ENCODE measurements at places on chromosomes 3 and 15. TPM values are rescaled to one million over a fixed set of nuclear protein-coding genes. Genes with fewer than 3 reads are reported as not detected.

The SCAANT1 gene
- not detected for total RNA-seq

The ACVR2B gene
- total RNA-seq, result 0.74 TPM

The OR5K2 gene
- total RNA-seq, result not detected

The RNF168 gene
- total RNA-seq, result 12.6 TPM

The CPB1 gene
- total RNA-seq, result not detected

The ONECUT1 gene
- total RNA-seq, result 0.10 TPM

The CIB2 gene
- 1.1 TPM for total RNA-seq

The C3orf20 gene
- total RNA-seq, result not detected

The FGD5 gene
- not detected for total RNA-seq

The UQCC5 gene
- 102 TPM for total RNA-seq

The ITGA11 gene
- 0.41 TPM for total RNA-seq

The NAALADL2 gene
- 1.6 TPM for total RNA-seq

The GOLGA6D gene
- total RNA-seq, result not detected

The GRK7 gene
- not detected for total RNA-seq

The DTX3L gene
- total RNA-seq, result 45.9 TPM

The RHCG gene
- total RNA-seq, result not detected

The LRCH3 gene
- total RNA-seq, result 15.9 TPM

The ANKRD34C gene
- not detected for total RNA-seq

The GLDN gene
- 66.0 TPM for total RNA-seq

The THRB gene
- 1.2 TPM for total RNA-seq

The SLC22A14 gene
- total RNA-seq, result not detected

The AGBL1 gene
- total RNA-seq, result not detected

The OR4F6 gene
- not detected for total RNA-seq

The CLDN18 gene
- not detected for total RNA-seq

The PLEKHO2 gene
- 7.6 TPM for total RNA-seq

The EXOSC7 gene
- total RNA-seq, result 58.8 TPM

The P2RY14 gene
- total RNA-seq, result not detected

The CCR8 gene
- not detected for total RNA-seq

The GOLGA8G gene
- 0.16 TPM for total RNA-seq

The ISLR2 gene
- not detected for total RNA-seq

The RETNLB gene
- total RNA-seq, result not detected

The STAB1 gene
- not detected for total RNA-seq

The ATG3 gene
- total RNA-seq, result 74.9 TPM

The TNIK gene
- total RNA-seq, result 5.5 TPM

The FOXB1 gene
- total RNA-seq, result not detected

The PRR20G gene
- total RNA-seq, result not detected

The SUSD5 gene
- not detected for total RNA-seq

The PYGO1 gene
- 7.8 TPM for total RNA-seq

The RPL35A gene
- total RNA-seq, result 1,516 TPM

The SAMD7 gene
- not detected for total RNA-seq

The MAN2A2 gene
- total RNA-seq, result 3.9 TPM

The GPR149 gene
- total RNA-seq, result not detected

The GOLGA6L4 gene
- not detected for total RNA-seq

Measured in H4 (cell line).